ENCODE measurements at places on chromosomes 12 and 14. TPM values are rescaled to one million over a fixed set of nuclear protein-coding genes. Genes with fewer than 3 reads are reported as not detected.

Gene KRT83
- 0.17 TPM for total RNA-seq

Gene RTL1
- 0.07 TPM for total RNA-seq

Gene MYBPC1
- total RNA-seq = not detected

Gene KRT75
- total RNA-seq = not detected

Gene LRRC10
- not detected for total RNA-seq

Gene NTF3
- total RNA-seq = not detected

Gene ANO2
- total RNA-seq = 1.4 TPM

Gene ADAM21
- total RNA-seq = 0.87 TPM

Gene C1S
- total RNA-seq = 3.3 TPM

Gene MAPK1IP1L
- 28.8 TPM for total RNA-seq

Gene TTC6
- not detected for total RNA-seq

Gene NTN4
- total RNA-seq = 8.4 TPM

Gene DPF3
- 3.0 TPM for total RNA-seq

Gene KRT86
- 1.2 TPM for total RNA-seq

Gene ANG
- 0.33 TPM for total RNA-seq

Gene CFAP54
- total RNA-seq = 5.3 TPM

Gene CFAP251
- 11.2 TPM for total RNA-seq

Gene SMARCC2
- 44.3 TPM for total RNA-seq

Gene HNF1A
- total RNA-seq = not detected

Gene MANSC1
- total RNA-seq = 0.73 TPM

Gene PRH2
- 0.63 TPM for total RNA-seq

Gene VRTN
- total RNA-seq = not detected

Gene HHIPL1
- total RNA-seq = not detected
